Head of caudate nucleus (tissue), 42 donors: ENCODE measurements at places on chromosomes 5 and 9.

DNA sequence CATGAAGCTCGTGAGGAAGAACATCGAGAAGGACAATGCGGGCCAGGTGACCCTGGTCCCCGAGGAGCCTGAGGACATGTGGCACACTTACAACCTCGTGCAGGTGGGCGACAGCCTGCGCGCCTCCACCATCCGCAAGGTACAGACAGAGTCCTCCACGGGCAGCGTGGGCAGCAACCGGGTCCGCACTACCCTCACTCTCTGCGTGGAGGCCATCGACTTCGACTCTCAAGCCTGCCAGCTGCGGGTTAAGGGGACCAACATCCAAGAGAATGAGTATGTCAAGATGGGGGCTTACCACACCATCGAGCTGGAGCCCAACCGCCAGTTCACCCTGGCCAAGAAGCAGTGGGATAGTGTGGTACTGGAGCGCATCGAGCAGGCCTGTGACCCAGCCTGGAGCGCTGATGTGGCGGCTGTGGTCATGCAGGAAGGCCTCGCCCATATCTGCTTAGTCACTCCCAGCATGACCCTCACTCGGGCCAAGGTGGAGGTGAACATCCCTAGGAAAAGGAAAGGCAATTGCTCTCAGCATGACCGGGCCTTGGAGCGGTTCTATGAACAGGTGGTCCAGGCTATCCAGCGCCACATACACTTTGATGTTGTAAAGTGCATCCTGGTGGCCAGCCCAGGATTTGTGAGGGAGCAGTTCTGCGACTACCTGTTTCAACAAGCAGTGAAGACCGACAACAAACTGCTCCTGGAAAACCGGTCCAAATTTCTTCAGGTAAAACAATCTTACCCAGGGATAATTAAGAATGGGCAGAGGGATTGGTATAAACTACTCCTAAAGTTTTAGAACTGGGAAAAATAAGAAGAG is 12.9 kb downstream of the ITGA1 start:
- DNase-seq: peak; percentile 41

GRCh38 chr9:73129941-73130685 is 21.6 kb upstream of the ANXA1 start:
- DNase-seq: no peak

DNA sequence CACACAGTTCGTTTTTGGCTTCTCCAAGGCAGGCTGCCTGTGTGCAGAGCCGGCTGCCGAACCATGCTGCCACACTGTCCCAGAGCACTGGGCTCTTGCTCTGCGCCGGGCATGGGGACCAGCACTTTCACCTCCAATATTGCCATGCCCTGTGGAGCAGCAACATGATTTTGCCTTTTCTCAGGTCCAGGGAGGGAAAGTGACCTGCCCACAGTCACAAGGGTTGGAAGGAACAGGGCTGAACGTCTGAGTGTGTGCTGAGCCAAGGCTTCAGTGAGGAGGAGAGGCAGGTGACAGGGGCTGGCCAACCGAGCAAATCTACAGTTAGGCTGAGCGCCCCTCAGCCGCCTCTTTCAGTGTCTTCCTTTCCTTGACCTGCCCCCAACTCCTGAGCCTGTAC is 34.0 kb upstream of the SYNPO start:
- DNase-seq: no peak

- DNase-seq: no peak
These were observed 193.7 kb downstream of the MSX2 start for GRCh38 chr5:174917976-174918554.

GRCh38 chr5:180889381-180889780 is 9.6 kb upstream of the BTNL8 start:
- DNase-seq: no peak

- DNase-seq: no peak
These were observed 54.3 kb downstream of the SLC46A2 start for GRCh38 chr9:112836394-112836793.

GRCh38 chr5:80220245-80220897 is 35.5 kb downstream of the SERINC5 start:
- DNase-seq: no peak

- no peak for DNase-seq
These were observed 31.5 kb downstream of the TMEM245 start for GRCh38 chr9:109088221-109088620.

- DNase-seq: no peak
These were observed 49.2 kb downstream of the MYO10 start for GRCh38 chr5:16886793-16887345.

DNA sequence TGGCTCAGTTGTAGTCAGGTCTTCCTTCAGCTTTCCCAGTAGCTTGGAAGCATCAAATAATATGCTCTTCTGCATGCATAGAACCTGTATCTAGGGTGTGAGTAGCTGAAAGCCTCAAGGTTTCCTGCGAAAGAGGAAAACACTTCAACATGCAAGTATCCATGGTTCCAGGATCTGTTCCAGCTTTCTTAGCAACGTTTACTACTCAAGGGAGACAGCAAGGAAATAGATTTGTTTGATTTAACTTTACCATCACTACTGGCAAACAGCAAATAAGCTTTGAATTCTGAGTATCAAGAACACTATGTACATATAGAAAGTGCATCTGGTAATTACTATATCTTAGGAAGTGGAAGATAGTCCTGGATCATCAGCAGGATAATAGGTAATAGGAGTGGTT is 341.0 kb downstream of the PRR16 start:
- no peak for DNase-seq

DNA sequence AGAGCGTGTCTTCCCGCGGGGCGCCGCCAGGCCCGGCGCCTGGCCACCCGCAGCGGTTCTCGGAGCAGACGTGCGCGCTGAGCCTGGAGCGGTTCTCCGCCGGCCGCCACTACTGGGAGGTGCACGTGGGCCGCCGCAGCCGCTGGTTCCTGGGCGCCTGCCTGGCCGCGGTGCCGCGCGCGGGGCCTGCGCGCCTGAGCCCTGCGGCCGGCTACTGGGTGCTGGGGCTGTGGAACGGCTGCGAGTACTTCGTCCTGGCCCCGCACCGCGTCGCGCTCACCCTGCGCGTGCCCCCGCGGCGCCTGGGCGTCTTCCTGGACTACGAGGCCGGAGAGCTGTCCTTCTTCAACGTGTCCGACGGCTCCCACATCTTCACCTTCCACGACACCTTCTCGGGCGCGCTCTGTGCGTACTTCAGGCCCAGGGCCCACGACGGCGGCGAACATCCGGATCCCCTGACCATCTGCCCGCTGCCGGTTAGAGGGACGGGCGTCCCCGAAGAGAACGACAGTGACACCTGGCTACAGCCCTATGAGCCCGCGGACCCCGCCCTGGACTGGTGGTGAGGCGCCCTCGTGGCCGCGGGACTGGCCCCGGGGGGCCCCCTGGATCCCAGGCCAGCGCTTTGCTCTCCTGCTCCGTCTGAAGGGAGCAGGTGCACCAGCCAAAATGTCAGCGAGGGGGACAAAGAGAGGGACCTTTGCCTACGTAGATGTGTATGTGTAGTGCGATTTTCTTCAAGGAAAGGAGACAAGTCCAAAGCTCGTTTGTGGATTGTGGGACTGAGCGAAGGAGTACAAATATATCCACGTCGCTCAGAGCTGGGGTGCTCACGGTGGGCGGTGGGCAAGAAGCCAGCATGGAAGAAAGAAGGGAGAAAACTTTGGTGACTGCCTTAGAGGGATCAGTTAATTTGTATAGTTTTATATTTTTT is 19.5 kb downstream of the BTNL9 start:
- DNase-seq: no peak

DNA sequence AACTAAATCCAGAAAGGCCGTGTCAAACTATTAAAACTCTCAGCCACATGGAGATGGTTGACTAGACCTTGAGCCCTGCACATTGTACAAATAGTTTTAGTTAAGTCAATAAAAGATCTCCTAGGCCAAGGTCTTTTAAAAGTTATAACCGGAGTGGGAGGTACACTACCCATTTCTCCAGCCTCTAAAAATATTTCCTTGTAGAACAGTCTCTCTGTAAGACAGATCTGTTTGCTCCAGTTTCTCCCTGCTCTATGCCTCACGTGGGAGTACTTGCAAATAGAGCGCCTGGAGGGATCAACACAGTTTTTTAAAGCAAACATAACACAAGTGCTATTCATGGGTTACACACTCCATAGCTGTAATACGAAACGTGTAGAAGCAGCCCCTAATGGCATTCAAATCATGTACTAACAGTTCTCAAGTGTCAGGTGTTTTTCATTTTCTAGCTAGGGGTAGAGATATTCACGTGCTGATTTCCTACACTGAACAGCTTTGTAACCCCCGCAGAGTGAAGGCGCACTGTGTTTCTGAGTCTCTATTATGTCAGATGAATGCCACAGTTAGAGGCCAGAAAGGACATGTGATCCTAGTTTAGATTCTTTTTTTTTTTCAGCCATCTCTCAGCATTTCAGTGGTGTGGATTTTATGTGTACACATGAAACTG is 703.4 kb upstream of the GRAMD2B start:
- no peak for DNase-seq

DNA sequence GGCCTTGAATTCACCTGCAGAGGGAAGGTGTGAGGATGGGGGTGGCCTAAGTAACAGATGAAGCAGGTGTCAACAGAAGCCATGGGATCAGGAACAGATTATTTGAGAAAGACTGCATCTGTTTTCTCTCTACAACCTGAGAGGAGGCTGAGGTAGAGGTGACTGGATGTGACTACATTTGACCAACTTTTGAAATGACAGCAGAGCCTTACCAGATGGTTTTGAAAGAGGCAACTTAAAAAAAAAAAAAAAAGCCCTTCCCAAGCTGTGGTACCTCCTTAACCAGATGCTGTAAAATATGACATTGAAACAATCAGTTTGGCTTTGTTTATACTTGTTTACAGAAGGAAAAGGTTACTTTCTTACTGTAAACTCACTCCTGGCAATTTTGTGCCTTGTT is 108.6 kb downstream of the TRIO start:
- DNase-seq: no peak

GRCh38 chr9:38000332-38000731 is 68.7 kb downstream of the SHB start:
- DNase-seq: no peak

GRCh38 chr5:56984445-56984844 is 32.5 kb upstream of the MIER3 start:
- DNase-seq: no peak

DNA sequence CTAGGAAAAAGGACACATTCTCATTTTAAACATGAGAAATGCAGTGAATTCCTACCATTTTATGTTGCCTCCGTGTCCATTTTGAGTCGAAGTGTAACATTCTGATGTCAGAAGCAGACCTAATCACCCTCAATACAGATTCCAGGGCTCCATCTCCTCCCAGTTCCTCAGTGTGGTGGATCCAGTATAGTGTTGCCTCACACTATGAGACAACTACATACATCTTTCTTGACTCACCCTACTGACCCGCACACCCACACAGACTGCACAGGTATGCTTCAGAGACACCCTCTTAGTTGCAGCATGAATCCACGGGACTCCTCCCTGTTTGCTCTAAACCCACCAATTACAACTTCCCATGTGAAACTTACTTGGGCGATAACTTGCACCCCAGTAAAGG is 564.9 kb downstream of the SEMA5A start:
- no peak for DNase-seq

DNA sequence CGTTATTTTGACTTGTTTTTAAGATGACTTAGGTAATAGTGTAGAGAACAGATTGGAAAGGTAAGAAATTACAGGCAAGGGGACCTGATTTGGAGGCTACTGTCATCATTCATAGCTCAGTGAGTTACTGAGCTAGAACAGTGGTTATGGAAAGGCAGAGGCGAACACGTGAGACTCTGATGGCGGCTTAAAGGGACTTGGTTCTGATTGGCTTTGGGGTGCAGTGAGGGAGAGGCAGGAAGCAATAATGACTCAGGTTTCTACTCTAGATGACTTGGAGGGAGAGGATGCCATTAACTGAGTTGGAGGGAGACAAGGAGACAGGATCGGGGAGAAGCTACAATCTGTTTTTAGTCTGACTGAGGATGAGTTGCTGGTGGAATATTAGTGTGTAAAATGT is 3.0 kb downstream of the F2RL2 start:
- no peak for DNase-seq

DNA sequence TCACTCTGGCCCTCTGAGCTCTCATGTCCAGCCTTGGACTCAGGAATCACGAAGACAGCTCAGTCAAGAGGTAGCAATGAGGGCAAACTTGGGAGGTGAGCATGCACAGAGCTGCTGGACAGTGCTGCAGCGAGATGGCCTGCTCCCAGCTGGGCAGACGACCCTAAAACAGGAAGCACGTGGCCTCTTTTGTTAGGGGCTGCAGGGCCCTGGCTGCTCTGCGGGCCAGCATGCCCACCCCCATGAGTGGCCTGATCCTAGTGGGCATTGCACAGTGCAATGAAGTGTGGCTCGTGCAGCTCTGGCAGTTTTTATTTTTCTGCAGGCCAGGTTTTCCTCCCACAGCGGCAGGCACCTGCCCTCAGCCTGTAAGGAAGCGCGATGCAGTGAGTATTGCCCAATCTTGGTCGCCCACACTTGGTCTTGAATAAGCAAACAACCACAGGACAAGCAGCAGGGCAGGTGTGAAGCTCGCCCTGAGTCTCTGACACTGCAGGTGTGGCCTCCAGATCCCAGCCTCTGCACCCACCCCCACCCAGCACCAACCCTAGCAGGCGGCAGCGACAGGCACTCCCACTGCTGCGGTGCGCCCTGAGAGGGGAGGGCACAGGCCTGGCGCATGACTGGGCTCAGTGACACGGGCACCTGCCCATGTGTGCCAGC is 60.8 kb downstream of the SEMA4D start:
- DNase-seq: no peak

DNA sequence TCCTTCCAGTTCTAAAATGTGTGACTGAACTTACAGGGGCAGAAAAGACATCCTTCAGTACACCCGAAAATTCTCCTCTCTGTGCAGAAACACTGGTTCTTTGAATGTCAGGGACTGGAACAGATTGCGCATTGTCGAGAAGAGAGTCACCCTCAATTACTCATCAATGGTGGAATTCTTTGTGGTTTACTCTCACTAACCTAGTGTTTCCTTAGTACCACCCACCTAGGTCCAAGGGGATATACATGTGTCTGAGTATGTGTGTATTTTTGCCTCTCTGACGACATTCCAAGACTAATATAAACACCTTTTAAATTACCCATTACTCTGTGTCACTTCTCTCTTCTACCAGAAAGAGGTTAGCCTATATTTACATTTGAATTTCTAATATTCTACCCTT is 660.8 kb downstream of the TLE1 start:
- no peak for DNase-seq

DNA sequence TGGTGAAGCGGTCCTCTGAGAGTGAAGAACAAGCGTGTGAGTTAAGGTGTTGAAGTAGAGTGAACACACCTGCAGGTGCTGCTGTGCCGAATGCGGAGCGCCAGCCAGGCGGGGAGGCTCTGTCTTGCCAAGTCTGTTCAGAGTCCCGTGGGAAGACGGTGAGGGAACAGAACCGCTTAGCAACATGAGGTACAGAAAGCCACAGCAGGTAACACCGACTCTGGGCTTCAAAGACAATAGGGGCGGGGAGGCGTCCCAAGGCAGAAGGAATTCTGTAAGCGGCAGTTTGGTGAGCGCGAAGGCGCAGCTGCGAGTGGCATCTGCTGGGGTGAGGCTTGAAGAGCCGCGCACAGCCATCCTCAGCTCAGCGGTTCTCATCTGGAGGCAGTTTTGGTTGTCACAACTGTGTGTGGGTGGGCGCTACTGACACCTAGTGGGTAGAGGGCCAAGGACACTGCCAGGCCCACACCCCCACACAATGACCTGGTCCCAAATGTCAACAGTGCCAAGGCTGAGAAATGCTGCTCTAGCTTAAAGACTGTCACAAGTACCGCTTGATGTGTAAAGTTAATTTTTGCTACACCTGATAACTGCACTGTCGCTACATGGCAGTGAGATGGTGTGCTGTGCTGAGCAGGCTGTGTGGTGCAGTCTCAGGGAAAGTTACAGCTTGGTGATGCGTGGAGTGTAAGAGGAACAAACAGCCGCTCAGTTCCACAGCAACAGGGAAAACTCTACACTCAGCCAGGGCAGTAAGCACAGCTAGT is 67.4 kb upstream of the TBC1D9B start:
- peak; percentile 71 for DNase-seq
